Activated naive CD4-positive, alpha-beta T cell treated with anti-CD3 and anti-CD28 coated beads, Interleukin-2, amount 10 ng/mL, durations not matched to agents 7 days and 5 days (primary cell): ENCODE measurements at places on chromosomes 5 and 9.
A peak's percentile ranks its signal among the peaks of the same experiment; 100 is the strongest.

DNA sequence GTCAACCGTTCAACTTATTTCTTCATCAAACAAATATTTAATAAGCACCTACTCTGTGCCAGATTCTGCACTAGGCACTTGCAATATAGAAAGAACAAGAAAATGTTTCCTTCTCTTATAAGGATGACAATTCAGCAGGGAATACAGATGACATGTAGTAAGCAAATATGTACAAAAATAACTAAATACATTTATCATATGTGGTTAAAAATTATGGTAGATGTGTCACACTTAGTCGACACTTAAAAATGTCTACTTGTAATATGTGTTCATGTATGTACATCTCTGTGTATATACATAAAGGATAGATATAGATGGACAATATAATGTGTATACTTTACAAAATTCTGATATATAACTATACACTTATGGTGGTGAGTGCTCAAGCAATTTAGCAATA, 417.0 kb upstream of the MEF2C start:
- H3K4me3 ChIP-seq = no peak overlapping the region
- no peak overlapping the region for H3K27ac ChIP-seq
- no peaks in the 10 kb centered on the region for H3K36me3 ChIP-seq
- no peak for DNase-seq
- H3K27me3 ChIP-seq = no peaks in the 10 kb centered on the region
- H3K4me1 ChIP-seq = no peaks in the 10 kb centered on the region

- H3K4me3 ChIP-seq = no peak overlapping the region
- H3K36me3 ChIP-seq = no peaks in the 10 kb centered on the region
- no peaks in the 10 kb centered on the region for H3K4me1 ChIP-seq
- no peaks in the 10 kb centered on the region for H3K27me3 ChIP-seq
- H3K27ac ChIP-seq = no peak overlapping the region
Observed at GRCh38 chr5:19488786-19489185, 499.2 kb downstream of the CDH18 start.

DNA sequence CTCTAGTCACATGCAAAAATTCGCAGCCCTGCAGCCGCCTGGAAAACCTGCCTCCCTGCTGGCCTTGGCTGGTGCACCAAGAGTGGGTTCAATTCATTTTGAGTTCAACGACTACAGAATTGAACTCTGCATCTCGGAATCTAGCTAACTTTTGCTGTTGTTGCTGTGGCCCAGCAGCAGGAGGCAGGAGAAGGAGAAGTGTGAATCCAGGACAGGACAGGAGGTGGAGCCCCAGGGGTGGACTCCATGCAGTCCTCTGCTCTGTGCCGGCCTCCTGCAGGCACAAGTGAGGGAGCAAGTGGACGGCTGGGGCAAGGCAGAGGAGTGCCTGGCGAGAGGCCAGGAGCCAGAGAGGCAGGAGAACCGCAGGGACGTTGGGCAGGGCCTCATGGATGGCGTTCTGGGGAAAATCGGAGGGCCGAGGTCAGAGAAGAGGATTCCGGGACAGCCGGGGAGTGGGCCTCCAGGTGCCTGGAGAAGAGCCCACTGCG, 214.2 kb downstream of the FANCC start:
- H3K4me1 ChIP-seq = no peaks in the 10 kb centered on the region
- H3K4me3 ChIP-seq = no peak overlapping the region
- no peak for DNase-seq
- H3K27ac ChIP-seq = no peak overlapping the region
- no peaks in the 10 kb centered on the region for H3K27me3 ChIP-seq

DNA sequence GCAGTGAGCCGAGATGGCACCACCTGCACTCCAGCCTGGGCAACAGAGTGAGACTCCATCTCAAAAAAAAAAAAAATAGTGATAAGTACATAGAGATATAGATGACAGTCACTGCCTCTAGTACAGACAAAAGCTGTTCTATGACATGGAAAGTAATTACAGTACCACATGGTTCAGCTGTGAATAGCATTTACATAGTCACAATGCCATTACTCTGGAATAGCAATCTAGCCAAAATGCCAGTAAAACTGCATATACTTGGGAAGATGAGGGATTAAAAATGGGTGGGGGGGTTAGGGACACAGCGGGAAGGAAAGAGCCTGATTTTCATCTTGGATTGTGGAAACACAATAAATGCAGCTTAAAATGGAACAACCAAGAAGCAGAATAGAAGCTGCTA, 39.4 kb upstream of the CNOT6 start:
- peaks cover 15% of the 10 kb centered on the region for H3K27me3 ChIP-seq
- DNase-seq = no peak
- H3K27ac ChIP-seq = no peak overlapping the region
- H3K4me1 ChIP-seq = peaks cover 5% of the 10 kb centered on the region

DNA sequence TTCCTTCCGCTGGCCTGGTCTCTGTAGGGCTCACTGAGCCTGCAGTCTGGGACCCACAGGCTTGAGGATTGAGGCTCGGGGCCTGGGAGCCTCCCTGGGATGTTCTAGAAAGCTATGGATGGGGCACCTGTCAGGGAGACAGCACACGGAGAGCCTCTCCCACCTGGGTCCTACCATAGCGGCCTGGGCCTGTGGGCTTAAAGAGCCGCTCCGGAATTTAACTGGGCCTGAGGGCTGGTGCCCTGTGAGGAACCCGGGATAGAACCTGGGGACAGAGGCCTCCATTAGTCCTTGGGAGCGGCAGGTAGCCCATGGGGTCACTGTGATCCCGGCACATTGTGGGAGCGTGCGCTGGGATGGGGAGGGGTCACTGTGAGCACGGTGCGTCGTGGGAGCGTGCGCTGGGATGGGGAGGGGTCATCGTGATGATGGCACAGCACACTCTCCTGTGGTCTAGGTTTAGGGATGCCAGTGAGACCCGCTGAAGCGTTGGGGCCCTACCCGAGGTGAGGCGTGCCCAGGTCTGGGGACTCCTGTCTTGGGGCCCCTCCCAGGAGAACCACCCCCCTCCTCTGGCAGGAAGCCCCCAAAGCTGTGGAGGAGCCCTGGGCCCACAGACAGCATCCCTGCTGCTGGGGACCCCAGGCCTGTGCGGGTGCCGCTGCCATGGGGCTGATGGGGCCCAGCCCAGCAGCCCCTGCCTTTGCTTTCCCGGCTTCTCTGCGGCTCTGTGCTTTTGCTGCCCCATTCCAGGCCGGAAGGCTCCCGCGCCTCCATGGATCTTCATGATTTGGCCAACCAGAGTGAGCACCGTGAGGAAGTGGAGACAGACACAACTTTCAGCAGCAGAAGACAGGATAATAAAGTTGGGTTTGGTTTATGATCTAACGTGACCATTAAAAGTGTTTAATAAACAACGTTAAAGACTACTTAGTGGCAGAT, 3.4 kb upstream of the CEP72 start:
- no peak for DNase-seq
- H3K27ac ChIP-seq = no peak overlapping the region
- peaks cover 5% of the 10 kb centered on the region for H3K36me3 ChIP-seq
- H3K4me3 ChIP-seq = no peak overlapping the region
- peaks cover 32% of the 10 kb centered on the region for H3K4me1 ChIP-seq

DNA sequence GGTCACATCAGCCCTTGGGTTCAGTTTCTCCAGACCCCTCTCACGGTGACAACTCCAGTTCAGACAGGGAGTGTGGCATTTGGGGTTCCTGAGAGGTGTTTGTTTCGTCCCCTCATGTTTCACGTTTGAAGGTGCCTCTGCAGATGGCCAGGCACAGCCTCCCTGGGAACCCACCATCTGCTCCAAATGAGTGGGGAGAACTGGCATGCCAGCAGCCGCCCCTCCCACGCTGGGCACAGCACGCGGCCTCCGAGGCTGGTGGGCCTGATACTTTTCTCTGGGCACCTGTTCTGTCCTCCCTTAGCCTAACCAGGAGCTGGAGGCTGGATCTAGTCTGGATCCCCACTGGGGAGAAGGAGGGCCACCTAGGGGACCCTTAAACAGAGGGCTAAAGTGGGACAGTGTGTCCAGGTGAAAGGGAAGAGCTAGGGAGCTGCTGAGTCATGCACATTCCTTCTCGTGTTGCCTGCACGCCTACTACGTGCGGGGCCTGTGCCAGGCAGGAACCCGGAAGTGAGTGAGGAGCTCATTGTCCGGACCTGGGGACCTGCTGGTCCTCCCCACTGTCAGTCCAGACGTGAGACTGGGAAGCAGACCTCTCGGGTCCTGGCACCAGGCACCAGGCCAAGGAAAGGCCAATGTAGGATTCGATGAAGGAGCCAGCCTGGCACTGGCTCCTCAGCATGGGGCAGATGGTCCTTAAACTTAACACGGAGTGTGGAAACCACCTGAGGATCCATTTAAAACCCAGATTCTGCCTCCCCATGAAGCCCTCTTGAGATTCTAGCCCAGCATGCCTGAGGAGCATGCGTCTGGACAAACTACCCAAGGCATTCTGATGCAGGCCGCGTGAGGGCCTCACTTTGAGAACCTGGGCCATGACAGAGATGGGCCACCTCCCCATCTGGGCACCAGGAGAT, 11.7 kb downstream of the DNM1 start:
- no peaks in the 10 kb centered on the region for H3K36me3 ChIP-seq
- no peak for DNase-seq
- no peak overlapping the region for H3K4me3 ChIP-seq
- peaks cover 14% of the 10 kb centered on the region for H3K4me1 ChIP-seq
- H3K27ac ChIP-seq = no peak overlapping the region

DNA sequence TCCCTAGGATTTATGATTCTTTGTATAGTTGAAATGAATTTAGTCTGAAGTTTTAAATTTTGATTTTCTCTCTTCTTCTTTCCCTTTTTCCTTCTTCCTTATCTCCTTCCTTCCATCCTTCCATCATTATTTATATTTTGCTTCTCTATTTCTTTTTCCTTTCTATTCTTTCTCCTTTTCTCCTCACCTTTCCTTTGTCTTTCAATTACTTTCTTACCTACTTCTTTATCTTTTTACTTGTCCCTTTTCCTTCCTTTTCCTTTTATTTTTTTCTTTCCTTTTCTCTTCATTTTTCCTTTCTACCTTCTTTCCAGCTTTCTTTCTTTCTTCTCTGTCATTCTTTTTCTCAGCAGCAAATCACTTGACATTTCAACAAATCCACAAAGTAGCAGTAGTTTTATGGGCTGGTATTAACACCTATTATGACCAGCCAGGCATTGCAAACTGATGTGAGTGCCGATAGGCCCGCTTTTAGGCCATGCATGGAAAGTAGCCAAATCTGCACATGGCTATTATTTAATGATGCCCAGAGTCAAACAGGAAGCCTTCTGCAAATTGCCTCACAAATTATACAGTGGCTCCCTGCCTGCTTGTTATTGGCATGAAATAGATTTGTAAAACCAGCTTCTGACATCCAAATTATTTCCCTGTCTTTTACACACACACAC, 37.1 kb upstream of the NR3C1 start:
- no peak overlapping the region for H3K27ac ChIP-seq
- H3K27me3 ChIP-seq = no peaks in the 10 kb centered on the region
- no peak for DNase-seq
- peaks cover 6% of the 10 kb centered on the region for H3K4me1 ChIP-seq
- no peak overlapping the region for H3K4me3 ChIP-seq

GRCh38 chr5:81188962-81189361, 44.2 kb upstream of the CKMT2 start:
- H3K27ac ChIP-seq = no peak overlapping the region
- H3K4me1 ChIP-seq = peaks cover 13% of the 10 kb centered on the region
- no peak for DNase-seq
- H3K4me3 ChIP-seq = no peak overlapping the region

DNA sequence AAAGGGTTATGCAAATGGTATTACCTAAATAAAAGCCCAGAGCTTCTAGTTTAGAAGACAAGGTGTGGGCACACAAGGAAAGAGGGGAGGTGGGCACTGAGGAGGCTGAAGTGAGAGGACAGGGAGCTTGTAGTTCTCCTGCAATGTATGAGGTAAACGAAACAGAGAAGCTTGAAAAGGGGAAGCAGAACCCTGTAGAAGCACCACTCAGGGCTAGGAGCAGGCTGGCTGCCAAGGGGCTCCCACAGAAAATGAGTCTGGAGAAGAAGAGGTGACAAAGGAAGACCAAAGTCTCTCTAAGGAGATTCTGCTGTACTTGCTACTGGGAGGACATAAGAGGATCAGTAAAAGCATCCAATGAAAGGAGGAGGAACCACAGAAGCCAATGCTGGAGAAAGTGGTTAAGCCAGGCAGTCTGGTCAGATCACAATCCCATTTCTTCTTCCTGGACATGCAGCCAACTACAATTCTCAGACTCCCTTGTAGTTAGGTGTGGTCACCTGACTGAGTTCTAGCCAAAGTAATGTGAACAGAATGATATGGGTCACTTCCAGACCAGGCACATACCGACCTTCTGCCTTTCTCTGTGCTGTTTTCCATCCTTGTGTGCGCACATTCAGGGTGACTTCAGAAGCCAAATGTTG, 174.5 kb upstream of the MAP3K1 start:
- H3K27ac ChIP-seq = peak overlapping the region; percentile 60
- DNase-seq = no peak
- peaks cover 9% of the 10 kb centered on the region for H3K4me1 ChIP-seq
- H3K36me3 ChIP-seq = peaks cover 12% of the 10 kb centered on the region
- H3K4me3 ChIP-seq = no peak overlapping the region

DNA sequence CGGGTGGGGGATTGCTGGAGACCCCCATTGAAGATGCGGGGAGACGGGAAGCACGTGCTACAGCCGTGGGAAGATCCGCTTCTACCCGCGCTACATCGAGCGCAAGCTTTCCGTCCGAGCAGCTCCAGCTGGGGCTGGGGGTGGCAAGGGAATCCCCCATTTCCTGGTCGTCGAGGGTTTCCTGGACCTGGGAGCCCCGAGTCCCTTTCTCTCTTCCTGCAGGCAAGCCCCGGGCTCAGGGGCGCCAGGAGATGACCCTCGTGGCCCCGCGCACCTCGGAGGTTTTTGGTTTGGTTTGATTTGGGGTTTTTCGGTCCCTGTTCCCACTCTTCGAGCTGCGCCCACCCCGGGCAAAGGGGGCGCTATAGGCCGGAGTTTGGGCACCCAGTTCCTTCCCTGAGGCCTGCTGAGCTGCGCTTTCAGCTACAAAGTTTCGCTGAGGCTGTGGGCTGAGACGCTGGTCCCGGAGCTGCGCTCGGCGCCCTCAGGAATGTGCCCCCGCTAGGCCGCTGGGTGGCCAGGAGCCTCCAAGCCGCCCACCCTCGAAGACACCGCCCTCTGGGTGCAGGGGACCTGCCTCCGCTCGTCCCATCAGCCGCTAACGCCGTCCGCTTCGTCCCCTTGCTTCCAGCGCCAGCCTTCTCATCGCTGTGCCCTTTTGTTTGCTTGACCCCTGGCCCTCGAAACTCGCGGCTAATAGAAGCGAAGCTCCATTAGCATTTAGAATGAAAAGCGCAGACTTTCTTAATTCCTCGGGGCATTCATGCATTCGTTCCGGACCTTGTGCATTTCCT, 2.9 kb downstream of the NR4A3 start:
- peak overlapping the region; percentile 92 for H3K4me3 ChIP-seq
- H3K27ac ChIP-seq = no peak overlapping the region
- H3K27me3 ChIP-seq = peaks cover 96% of the 10 kb centered on the region
- H3K36me3 ChIP-seq = no peaks in the 10 kb centered on the region

- H3K27me3 ChIP-seq = peaks cover 18% of the 10 kb centered on the region
- no peaks in the 10 kb centered on the region for H3K36me3 ChIP-seq
- DNase-seq = no peak
- no peak overlapping the region for H3K4me3 ChIP-seq
- no peak overlapping the region for H3K27ac ChIP-seq
Observed at GRCh38 chr5:168809218-168809617, 230.1 kb upstream of the PANK3 start.

- peaks cover 45% of the 10 kb centered on the region for H3K27me3 ChIP-seq
- no peak overlapping the region for H3K27ac ChIP-seq
- DNase-seq = no peak
Observed at GRCh38 chr5:73280821-73281746, 108.1 kb downstream of the TMEM174 start.

GRCh38 chr9:123508048-123508447, 152.1 kb downstream of the CRB2 start:
- no peaks in the 10 kb centered on the region for H3K36me3 ChIP-seq
- H3K27ac ChIP-seq = no peak overlapping the region
- no peaks in the 10 kb centered on the region for H3K27me3 ChIP-seq
- H3K4me3 ChIP-seq = no peak overlapping the region
- H3K4me1 ChIP-seq = no peaks in the 10 kb centered on the region
